NCI-H187 (cell line): ENCODE measurements at places on chromosomes 4 and X.

- DNase-seq = no peak
These were observed 280.9 kb downstream of the IQCM start for GRCh38 chr4:149534779-149535178.

DNA sequence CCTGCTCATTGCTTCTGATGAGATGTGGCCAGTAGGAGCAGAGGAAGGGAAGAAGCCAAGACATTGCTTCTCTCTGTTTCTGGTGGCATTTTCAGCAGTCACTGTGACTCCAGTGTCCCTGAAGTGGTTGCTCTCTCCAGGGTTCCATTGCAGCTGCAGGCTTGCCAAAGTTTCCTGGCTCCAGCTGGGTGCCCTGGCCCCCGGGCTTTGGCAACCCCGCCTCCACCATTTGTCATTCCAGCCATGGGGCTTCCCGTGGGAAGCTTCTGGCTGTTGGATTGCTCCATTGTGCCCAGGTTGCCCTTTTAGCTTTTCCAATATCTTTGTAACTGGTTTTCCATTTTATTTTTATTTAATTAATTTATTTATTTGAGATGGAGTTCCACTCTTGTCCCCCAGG lies 12.7 kb downstream of the FGFBP1 start:
- no peak for DNase-seq

GRCh38 chr4:26400132-26400531 lies 79.3 kb downstream of the RBPJ start:
- no peak for DNase-seq

- DNase-seq = no peak
These were observed 92.7 kb upstream of the AFAP1 start for GRCh38 chr4:8032381-8032780.

DNA sequence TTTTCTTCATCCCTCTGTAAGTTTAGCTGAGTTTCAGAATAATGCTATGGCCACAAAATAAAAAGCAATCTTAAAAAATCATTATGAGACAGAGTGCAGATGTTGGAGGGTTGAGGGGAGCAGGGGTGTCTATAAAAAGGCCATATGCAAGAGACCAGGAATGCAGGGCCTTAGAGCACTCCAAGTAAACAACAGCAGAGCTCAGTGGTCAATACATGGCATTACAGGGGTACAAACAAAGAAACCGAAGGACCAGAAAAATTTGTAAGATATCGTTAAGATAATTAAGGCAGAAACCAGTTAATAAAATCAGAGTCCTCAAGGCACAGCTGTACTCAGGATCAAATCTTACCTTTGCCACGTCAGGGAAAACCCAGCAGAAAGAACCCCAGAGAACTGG lies 28.4 kb upstream of the NDST3 start:
- no peak for DNase-seq

DNA sequence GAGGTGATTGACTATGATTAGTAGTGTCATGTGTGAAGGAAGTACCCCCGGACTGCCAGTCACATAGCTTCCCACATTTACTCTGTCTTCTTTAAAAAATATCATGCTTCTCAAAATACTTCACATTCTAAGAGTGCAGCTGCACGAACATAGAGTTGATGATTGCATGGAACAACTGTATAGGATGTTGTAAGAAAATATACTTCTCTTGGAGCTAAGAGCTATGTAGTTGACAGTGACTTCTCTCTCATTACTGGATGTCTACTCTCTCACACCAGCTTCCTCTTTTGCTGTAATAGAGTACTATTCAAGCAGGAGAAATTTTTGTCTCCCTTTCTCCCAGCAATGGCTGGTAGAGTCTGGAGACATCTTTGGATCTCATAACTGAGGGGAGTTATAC lies 99.4 kb upstream of the PUDP start:
- DNase-seq = no peak

DNA sequence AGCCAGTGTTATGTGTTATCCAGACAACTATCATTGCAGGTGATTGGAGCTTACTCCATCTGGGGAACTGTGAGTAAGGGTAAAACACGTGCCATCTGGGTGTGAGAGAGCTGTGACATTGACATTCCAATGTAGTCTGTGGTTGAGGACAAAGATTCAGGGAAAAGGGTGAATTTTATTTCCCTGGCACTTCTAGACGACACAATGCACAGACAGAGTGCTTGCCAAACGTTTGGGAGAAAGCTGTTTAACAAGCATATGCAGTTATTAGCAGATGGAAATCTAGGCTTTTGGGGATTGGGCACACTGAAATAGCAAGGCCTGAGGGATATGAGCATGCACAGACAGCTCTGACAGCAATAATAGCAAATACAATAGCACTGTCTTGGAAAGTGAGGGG lies 21.3 kb upstream of the CTSO start:
- DNase-seq = no peak
